ENCODE measurements at places on chromosomes 5 and 9. TPM values are rescaled to one million over a fixed set of nuclear protein-coding genes. Genes with fewer than 3 reads are reported as not detected.

KCNV2 gene
- not detected for total RNA-seq

PAX5 gene
- total RNA-seq = 0.21 TPM

GRCh38 chr5:60540856-60541805 is 158.8 kb downstream of the DEPDC1B start:
- DNase-seq = no peak

WHRN gene
- 5.1 TPM for total RNA-seq

DNA sequence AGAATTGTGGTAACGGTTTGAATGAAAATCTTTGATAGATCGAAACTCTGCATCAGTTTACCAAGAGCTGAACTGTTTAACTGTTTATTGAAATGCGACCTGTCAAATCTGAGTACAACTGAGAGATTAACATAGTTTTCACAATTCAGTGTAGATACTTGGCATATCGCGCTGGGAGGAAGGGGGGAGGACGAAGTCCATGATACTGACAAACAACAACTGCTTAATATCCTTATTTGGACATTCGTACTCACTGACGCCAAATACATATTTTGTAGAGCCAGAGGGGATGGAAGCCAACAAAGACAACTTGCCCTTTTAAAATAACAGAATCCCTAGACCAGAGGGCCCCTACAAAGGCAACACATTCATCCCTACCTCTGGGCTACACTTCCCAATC is 93.2 kb downstream of the GLIS3 start:
- no peak for DNase-seq

- DNase-seq = no peak
Measured at GRCh38 chr5:142427015-142427364, 102.2 kb upstream of the SPRY4 start.

DNA sequence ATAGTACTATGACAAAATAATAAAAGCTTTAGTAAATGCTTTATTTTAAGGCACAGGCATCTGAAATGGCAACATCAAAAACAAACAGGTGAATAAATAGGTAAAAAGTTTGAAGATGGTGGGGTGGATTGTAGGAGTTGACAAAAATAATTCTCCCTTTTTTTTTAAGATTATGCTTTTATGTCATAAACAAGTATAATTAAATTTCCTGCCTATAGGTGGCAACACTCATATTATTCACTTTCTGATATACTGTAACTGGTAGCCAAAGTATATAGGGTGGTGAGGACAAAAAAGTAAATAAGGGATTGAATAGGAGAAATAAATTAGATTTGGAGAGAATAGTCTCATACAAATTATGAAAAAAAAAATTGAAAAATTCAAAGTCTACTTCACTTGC is 120.0 kb upstream of the ACOT12 start:
- DNase-seq = no peak

OR1Q1 gene
- total RNA-seq = not detected
